Muscle of arm (tissue), 14 donors: ENCODE measurements at places on chromosomes 12 and 14. TPM values are rescaled to one million over a fixed set of nuclear protein-coding genes. Genes with fewer than 3 reads are reported as not detected.

DNA sequence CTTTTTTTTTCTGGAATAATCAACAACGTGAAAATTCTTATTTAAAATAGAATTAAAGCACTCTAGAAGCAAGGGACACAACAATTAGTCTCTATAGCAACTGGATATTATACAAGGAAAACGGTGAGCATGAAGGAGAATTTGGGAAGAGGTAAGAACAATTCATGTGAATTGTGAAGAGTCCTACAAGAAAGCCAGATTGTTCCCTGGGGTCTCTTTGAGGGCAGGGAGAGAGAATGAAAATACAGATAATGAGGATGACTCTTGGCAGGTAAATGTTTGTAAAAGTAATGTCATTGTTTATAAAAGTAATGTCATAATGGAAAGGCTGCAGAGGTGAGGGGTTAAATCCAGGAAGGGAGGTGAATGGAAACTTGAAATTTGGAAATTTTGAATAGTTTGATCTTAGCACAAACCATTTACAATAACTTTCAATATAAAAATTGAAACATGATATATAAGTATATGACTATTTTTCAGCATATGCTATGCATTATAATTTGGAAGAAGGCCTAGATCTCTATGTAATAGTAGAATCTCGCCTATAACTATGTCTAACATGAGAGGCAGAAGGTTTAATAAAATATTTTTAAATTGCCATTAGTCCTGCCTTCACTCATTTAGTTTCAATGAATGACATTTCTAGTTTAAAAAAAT is 378.8 kb upstream of the DCN start:
- DNase-seq = peak; percentile 61

DNA sequence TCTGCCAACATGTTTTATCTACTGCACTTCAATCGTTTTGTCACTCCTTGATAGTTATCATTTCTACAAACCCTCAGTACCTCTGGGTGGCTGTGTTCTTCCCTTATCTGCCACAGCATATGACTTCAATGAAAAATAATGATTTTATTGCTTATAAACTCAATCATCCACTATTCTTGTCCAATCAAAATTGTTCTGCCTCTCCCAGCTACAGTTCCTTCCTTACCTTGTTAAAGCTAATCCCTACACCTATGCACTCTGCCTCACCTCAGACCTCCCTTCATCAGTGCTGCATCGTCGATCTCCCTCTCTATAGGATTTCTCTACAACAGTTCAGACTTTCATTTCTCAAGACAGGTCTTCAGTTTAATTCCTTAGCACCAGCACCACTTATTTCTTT is 58.8 kb downstream of the ERGIC2 start:
- no peak for DNase-seq

- no peak for DNase-seq
Observed at GRCh38 chr12:75438059-75438754, 42.3 kb upstream of the GLIPR1 start.

GRCh38 chr14:76894308-76894707 is 68.1 kb downstream of the LRRC74A start:
- DNase-seq = no peak

- DNase-seq = peak; percentile 1
Observed at GRCh38 chr12:82124711-82125380, 233.3 kb downstream of the CCDC59 start.

- DNase-seq = no peak
Observed at GRCh38 chr12:75389706-75390105, 1.2 kb upstream of the GLIPR1L2 start.

- DNase-seq = no peak
Observed at GRCh38 chr12:55729819-55730818, 1.3 kb upstream of the CD63 start.

GRCh38 chr12:26268841-26269561 is 73.6 kb downstream of the SSPN start:
- DNase-seq = no peak

DNA sequence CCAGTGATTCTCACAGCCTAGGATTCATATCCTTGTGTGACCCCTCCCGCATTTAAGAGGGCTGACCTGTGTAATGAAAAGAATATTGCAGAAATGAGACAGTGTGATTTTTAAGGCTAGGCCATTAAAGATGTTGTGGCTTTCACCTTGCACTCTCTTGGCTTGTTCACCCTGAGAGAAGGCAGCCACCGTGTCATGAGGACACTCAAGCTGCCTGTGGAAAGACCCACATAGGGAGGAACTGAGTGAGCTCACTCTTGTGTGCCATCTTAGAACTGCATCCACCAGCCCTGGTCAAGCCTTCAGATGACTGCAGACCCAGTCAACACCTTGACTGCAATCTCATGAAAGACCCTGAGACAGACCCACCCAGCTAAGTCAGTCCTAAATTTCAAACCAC is 46.3 kb upstream of the TMPO start:
- DNase-seq = no peak

DNA sequence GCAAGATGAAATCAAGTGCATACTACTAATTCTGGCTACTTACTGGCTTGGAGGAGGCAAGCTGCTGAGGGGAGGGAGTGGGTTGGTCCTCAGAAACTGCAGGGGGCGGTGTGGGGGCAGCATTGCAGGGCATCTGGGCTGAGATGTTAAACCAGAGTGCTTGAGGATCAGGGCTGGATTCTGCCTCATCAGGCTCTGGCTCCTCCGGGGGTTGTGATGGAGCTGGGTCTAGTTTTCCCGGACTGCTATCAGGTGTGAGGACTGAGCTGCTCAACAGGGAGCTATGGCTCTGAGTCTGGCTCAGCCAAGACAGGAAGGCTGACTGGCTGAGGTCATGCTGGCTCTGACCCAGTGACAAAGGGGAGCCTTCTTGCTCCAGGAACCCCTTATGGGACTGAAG is 28.6 kb downstream of the BAZ2A start:
- no peak for DNase-seq

DNA sequence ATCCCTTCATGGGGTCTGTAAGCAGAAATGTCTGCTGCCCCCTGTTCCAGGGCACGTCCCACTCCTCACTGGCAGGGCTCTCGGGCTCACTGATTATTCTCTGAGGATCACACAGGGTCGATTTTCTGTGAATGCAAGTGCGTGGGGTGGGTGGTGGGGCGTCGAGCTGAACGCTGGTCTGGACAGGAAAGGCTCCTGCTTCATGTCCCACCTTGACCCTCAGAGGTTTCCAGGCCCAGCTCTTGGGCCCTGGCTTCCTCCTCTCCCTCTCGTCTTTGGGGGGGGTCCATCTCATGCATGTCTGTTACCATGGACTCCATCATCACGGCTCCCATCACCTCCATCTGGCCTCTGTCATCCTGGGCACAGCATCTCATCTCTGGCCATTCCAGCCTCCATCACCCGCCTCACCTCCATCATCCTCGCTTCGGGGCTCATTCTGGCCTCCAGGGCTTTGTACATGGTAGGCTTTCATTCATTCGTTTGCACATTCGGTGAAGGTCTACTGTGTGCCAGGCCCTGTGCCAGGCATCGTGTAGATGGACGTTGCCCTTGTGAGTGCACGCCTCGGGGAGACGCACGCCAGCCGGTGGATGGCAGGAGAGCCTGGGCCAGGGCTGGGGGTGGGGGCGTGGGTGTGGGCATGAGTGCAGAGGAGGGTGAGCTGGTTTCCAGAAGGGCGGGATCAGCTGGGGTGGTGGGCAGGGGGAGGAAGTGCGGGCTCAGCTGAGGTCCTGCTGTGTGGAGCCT is 34.7 kb downstream of the RTL1 start:
- no peak for DNase-seq

- no peak for DNase-seq
Observed at GRCh38 chr14:54727929-54728328, 161.0 kb downstream of the SAMD4A start.

DNA sequence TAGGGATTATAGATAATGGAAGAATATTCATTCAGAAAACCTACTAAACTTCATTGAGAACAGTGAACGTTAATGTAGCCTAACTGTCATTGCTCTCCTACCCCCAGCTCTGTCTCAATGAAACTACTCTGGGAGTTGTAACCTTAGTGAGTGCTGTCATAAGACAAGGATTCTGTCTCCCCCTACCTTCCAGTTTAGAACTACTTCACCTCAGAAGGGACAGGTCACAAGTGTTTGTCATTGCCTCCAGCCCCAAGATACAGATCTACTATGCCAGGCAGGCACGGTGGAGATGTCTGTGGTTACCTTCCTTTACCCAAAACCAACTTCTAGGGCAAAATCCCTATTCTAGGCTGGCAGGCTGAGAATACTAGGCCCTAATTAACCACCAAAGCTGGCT is 833.1 kb upstream of the SEL1L start:
- no peak for DNase-seq

- no peak for DNase-seq
Observed at GRCh38 chr14:59630288-59630963, 53.8 kb upstream of the CCDC175 start.

GRCh38 chr12:66739940-66740651 is 61.2 kb upstream of the GRIP1 start:
- no peak for DNase-seq

DNA sequence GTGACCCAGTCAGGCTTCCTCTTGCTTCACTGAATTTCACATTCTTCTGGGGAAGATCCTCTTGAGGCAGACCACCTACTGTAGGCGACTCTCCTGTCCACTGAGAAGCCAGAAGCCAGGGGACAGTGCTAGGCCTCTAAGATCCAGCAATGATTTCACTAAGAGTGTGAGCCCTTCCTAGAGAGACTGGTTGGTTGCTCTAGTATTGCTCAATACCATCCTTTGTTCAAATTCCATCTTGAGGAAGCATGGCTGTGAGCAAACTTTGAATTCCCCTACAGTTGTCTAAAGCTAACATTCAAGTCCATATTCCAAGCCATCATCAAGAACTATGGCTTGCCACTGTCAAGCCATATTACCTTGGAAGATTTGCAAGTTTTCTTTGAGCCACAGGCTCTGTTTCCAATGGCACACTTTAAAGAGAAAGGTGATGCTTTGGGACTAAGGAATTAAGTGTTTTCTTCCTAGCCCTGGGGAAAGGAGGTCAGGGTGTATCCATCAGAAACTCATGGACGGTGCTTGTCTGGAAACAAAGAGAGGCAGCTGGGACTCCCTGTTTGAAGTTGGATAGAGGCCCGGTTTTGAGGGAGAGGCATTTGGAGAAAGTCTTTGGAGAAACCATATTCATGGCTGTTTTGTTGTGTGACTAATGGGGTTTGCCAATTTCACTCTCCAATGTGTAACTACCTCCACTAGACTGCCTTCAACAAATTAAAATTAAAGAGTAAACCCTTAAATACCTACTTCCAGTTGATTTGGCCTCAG is 1217.9 kb downstream of the VRK1 start:
- no peak for DNase-seq

GRCh38 chr14:75264036-75264435 is 14.6 kb upstream of the FOS start:
- no peak for DNase-seq

DNA sequence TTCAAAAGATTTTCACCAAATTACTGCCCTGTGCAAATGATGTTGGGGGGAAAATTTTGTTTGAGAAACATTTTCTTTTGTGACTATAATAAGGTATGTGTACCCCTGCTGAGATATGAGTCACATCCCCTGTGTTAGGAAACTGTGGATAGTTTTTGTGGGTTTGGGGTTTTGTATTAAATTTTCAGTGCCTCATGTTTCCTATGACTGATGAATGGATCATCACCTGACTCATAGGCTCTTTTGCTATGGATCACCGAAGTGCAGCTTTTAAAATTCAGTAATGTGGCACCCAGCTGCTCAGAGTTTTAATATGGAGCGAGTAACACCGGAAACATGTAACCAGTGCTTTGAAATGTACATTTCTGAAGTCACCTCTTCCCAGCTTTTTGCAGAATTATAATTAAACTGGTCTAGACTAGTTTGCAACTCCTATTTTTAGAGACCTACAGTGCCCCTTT is 167.4 kb upstream of the HMGA2 start:
- no peak for DNase-seq

DNA sequence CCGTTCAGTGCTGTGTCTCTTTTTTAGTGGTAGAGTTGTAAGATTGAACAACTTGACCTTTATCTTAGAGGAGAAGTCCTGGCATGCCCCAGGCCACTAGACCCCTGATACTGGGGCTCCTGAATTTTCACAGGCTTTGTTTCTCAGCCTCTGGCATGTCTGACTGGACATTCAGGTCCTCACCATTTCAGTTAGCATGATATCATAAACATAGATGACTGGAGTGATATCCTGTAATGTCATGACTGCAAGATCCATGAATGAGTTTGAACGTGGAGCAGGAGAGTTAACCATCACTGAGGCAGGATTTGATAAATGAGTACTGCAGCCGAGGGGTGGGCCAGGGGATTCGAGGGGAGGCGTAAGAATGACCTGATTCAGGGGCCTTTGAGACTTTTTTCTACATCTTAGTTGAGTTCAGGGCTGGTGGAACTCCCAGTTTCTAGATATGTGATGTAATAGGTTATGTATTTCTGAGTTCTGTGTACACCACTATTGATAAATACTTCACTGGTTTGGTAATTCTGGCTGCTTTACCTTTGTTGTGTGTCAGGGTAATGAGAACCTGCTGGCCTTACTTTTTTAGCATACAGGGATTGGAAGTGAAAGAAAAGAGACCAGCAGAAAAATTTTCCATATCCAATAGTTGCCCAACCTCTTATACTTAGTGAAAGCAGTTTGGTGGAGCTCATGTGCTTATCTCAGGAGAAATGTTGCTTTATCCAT is 217.0 kb downstream of the SYNE2 start:
- DNase-seq = no peak

DNA sequence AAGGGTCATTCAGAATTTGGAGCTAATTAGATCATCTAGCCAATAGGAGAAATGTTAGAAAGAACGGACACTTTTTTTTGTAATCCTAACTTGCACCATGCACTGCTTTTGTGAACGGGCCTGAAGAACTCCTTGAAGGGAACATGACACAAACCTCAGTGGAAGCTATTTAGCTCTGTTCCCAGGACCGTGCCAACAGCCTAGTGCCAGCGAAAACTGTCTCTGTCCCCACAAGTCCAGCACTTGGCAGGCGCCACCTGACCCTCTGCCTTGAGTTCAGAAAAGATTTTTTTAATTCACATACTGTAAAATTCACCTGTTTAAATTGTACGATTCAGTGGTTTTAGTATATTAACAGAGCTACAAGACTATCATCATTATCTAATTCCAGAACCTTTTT is 31.3 kb upstream of the KCNA5 start:
- DNase-seq = no peak

GRCh38 chr12:12510141-12510540 is 52.5 kb downstream of the DUSP16 start:
- DNase-seq = no peak

GRCh38 chr14:85439696-85440328 is 90.1 kb upstream of the FLRT2 start:
- DNase-seq = no peak

- DNase-seq = no peak
Observed at GRCh38 chr12:19856389-19856788, 417.1 kb downstream of the AEBP2 start.

GRCh38 chr12:68446901-68447796 is 115.0 kb upstream of the MDM1 start:
- no peak for DNase-seq

Gene KRT79
- polyA plus RNA-seq = not detected

Gene KRT8
- polyA plus RNA-seq = 3.0 TPM

Gene AJUBA
- polyA plus RNA-seq = 41.1 TPM

Gene PKP2
- polyA plus RNA-seq = 9.4 TPM

Gene CD9
- 71.7 TPM for polyA plus RNA-seq

Gene IRAK3
- 6.2 TPM for polyA plus RNA-seq

Gene RASSF9
- 3.0 TPM for polyA plus RNA-seq

Gene CEBPE
- polyA plus RNA-seq = not detected

Gene RIMBP2
- 6.5 TPM for polyA plus RNA-seq

Gene PPFIBP1
- polyA plus RNA-seq = 22.2 TPM

Gene CNTN1
- polyA plus RNA-seq = 18.1 TPM

Gene TMEM63C
- polyA plus RNA-seq = 1.0 TPM

Gene MGAT4C
- 0.58 TPM for polyA plus RNA-seq

Gene DAZAP2
- 79.2 TPM for polyA plus RNA-seq
